ENCODE measurements at places on chromosomes 5 and 9. TPM values are rescaled to one million over a fixed set of nuclear protein-coding genes. Genes with fewer than 3 reads are reported as not detected.

GRCh38 chr5:125583321-125584139 is 837.1 kb upstream of the ZNF608 start:
- peak overlapping the region; percentile 14 for H3K27ac ChIP-seq
- no peak overlapping the region for H3K4me3 ChIP-seq
- H3K27me3 ChIP-seq: no peaks in the 10 kb centered on the region
- H3K36me3 ChIP-seq: no peaks in the 10 kb centered on the region
- DNase-seq: no peak
- peaks cover 21% of the 10 kb centered on the region for H3K4me1 ChIP-seq

DNA sequence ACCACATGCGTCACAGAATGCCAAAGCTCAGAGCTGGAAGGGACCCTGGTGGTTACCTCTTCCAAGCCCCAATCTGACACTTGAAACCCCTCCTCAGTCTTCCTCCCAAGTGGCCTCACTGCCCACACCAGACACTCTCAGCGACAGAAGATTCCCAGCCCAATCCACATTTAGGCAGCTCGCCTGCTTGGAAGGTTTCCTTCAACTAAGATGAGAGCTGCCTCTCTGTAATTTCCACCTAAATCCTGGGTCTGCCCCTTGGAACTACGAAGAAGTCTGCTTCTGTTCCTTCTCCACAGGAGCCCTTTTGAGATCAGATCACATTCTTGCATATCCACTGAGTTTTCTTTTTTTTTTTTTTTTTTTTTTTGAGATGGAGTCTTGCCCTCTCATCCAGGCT is 83.7 kb downstream of the PAX5 start:
- H3K27ac ChIP-seq: no peak overlapping the region
- peaks cover 69% of the 10 kb centered on the region for H3K27me3 ChIP-seq
- no peak for DNase-seq
- no peaks in the 10 kb centered on the region for H3K36me3 ChIP-seq
- no peaks in the 10 kb centered on the region for H3K4me1 ChIP-seq
- H3K4me3 ChIP-seq: no peak overlapping the region

DNA sequence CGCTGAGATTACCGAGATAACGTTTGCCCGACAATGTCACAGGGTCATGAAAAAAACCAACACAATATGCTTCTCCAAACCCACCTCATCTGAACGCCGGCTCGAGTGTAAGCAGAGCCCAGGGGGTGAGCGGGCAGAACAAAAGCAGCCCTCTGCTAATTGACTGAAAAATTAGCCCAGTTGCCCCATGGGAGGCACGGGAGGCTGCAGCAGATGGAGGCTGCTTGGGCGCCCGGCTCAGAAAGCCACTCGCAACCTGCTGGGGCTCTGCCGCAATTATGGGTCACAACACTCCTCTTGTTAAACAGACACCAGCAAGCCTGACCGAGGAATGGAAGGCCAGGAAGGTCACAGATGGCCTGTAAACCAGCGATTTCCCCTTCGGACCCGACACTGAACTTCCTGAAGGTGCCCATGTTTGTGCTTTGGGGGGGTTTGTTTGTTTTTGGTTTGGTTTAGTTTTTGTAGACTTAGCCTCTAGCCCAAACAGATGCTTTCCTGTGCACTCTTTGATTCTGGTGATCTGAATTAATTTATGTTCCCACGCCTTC is 104.6 kb upstream of the IRX1 start:
- H3K4me1 ChIP-seq: no peaks in the 10 kb centered on the region
- H3K4me3 ChIP-seq: no peak overlapping the region
- no peaks in the 10 kb centered on the region for H3K36me3 ChIP-seq
- no peak for DNase-seq
- H3K27ac ChIP-seq: no peak overlapping the region

GRCh38 chr9:89817151-89817950 is 212.5 kb downstream of the GADD45G start:
- no peak overlapping the region for H3K27ac ChIP-seq
- peaks cover 3% of the 10 kb centered on the region for H3K27me3 ChIP-seq
- H3K4me1 ChIP-seq: peaks cover 4% of the 10 kb centered on the region
- no peak overlapping the region for H3K4me3 ChIP-seq

- DNase-seq: no peak
- no peak overlapping the region for H3K4me3 ChIP-seq
Measured at GRCh38 chr5:140219068-140219991, 44.3 kb downstream of the CYSTM1 start.

DNA sequence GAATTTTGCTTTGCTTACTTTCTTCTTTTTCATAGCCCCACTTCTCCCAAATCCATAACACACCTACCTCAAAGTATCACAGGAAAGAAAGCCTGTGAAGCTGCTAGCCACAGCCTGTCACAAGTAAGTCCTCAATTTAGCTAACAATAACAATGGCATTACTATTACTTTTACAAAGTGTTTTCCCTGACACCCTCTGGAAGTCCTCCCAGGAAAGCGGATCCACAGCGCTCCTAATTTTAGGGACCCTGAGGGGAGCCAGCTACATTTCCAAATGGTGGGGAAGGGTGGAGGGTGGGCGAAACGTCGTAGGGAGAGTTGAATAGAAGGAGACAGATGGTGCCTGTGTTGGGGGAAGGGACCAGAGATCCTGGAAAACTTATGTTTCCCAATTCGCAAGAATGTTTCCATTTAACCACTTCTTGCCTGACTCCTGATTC is 523 bp upstream of the WWC1 start:
- no peaks in the 10 kb centered on the region for H3K36me3 ChIP-seq
- no peak overlapping the region for H3K27ac ChIP-seq
- peaks cover 23% of the 10 kb centered on the region for H3K4me1 ChIP-seq
- H3K4me3 ChIP-seq: peak overlapping the region; percentile 73
- DNase-seq: no peak

- no peak overlapping the region for H3K27ac ChIP-seq
- H3K4me1 ChIP-seq: peaks cover 24% of the 10 kb centered on the region
- H3K4me3 ChIP-seq: no peak overlapping the region
- DNase-seq: no peak
- H3K27me3 ChIP-seq: no peaks in the 10 kb centered on the region
Measured at GRCh38 chr5:160011471-160011870, 2.5 kb downstream of the TTC1 start.

DNA sequence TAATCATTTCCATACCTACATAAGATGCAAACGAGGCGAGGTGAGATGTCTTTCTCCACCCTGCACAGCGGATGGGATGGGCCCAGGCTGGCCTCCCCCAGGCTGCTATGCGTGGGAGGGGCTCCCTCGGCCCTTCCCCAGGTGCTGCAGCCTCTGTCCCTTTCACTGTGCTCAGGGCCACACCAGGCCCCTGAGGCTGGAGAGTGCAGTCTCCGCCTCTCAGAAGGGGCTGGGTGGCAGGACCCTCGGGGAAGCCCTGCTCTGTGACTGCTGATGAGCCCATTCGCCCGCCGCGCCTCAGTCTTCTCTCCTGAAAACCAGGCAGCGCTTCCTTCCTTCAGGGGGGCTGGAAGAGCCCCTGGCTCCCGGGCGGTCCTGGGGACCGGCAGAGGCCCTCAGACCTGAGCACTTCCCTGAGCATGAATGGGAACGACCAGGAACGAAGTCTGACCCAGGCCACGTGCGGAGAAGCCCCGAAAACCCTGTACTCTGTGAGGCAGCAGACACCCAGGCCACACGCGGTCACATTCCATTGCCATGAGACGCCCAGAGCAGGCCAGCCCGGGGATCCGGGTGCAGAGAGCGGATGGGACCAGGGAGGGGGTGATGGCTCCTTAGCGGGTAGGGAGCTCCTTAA is 21.9 kb upstream of the NOTCH1 start:
- H3K36me3 ChIP-seq: no peaks in the 10 kb centered on the region
- peaks cover 75% of the 10 kb centered on the region for H3K4me1 ChIP-seq
- no peak overlapping the region for H3K4me3 ChIP-seq
- no peak for DNase-seq
- peak overlapping the region; percentile 74 for H3K27ac ChIP-seq

DNA sequence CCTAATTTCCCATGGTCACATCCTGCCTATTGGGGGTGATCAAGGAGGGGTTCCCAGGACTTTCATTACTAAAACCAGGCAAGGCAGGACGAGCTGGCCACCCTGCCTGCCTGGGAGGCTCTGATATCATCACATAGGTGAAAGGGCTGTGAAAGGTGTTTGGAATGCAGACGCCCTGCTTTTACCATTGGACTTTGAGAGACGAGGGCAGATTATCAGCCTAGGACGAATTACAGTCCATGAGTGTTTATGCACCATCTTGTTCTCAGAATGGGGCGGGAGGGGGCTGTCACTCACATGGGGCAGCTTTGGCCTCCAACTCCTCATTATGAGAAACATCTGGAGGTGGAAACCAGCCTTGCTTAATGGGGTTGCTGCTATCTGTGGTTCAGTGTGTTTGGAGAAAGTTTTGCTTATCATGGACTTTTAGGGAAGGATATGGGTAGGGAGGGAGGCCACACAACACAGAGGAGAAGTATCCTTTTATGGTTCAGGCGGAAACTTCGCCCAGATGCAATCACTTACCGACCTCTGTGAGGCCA is 69.8 kb upstream of the UBTD2 start:
- H3K27me3 ChIP-seq: no peaks in the 10 kb centered on the region
- peaks cover 36% of the 10 kb centered on the region for H3K4me1 ChIP-seq
- H3K27ac ChIP-seq: no peak overlapping the region
- no peak for DNase-seq
- H3K4me3 ChIP-seq: no peak overlapping the region

DNA sequence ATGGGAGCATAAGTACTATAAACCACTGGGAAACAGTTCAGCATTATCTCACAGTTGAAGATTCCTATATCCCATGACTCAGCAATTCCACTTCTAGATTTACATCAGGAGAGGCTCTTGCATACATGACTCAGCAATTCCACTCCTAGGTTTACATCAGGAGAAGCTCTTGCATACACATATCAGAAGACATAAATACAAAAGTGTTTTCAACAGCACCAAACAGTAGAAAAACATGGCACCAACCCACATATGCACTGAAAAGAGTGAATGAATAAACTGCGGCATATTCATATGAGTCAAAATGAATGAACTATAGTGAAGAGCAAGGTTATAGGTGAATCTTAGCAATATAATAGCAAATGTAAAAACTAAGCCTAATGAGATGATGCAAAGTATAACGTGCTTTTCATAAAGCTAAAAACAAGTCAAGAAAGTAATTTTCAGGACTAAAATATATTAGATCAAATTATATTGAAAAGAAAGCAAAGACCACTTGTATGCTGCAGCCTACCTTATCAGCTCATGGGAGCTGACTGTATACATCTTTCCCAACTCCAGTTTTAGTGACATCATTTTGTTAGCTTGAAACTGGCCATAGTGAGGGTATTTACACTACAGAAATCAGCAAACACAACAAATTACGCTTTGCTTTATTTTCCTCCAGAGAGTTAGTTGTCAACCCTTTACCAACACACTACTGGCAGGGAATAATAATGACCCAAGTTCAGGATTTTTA is 95.8 kb downstream of the ANKRD18B start:
- peaks cover 8% of the 10 kb centered on the region for H3K27me3 ChIP-seq
- peak overlapping the region; percentile 79 for H3K27ac ChIP-seq
- DNase-seq: no peak
- H3K4me1 ChIP-seq: peaks cover 34% of the 10 kb centered on the region
- no peak overlapping the region for H3K4me3 ChIP-seq
- H3K36me3 ChIP-seq: no peaks in the 10 kb centered on the region

- H3K36me3 ChIP-seq: no peaks in the 10 kb centered on the region
- H3K27me3 ChIP-seq: peaks cover 21% of the 10 kb centered on the region
- no peak for DNase-seq
- no peak overlapping the region for H3K27ac ChIP-seq
Measured at GRCh38 chr9:89899573-89899972, 294.8 kb downstream of the GADD45G start.

DNA sequence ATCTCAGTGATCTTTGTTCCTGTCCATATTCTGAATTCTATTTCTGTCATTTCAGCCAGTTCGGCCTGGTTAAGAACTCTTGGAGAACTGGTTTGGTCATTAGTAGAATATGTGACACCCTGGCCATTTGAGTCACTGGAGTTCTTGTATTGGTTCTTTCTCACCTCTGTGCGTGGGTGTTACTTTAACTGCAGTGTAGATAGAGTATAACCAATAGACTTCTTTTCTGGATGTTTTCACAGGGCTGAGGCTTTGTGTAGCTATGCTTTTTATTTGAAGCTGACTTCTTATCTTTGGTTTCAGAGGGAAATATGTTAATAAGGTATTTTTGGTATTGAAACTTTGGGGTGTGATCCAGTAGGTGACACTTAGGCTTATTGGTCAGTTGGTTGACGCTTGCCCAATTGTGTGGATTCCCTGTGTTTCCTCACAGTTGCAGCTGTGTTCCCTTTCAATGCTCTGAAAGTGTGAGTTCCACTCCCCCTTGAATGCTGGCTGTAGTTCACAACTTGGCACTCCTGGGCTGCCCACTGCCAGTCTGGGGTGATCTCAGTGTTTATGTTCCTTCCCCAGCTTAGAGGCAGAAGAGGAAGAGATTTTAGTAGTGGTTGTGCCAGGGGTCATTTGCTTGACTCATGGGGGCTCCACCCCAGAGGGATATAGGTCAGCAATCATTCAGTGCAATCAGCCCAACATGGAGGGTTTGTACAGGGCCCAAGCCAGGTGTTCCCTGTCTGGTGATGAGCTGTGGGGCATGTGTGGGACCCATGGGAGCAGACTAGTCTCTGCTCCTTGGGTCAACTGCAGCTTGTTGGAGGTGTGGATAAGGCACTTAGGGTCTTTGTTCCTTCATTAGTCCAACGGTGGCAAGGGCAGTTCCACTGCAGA is 34.9 kb upstream of the TEK start:
- H3K27me3 ChIP-seq: no peaks in the 10 kb centered on the region
- H3K4me3 ChIP-seq: no peak overlapping the region
- DNase-seq: no peak
- peaks cover 16% of the 10 kb centered on the region for H3K36me3 ChIP-seq

GRCh38 chr5:14771189-14771588 is 100.4 kb downstream of the ANKH start:
- H3K4me3 ChIP-seq: no peak overlapping the region
- peaks cover 8% of the 10 kb centered on the region for H3K4me1 ChIP-seq
- no peaks in the 10 kb centered on the region for H3K36me3 ChIP-seq
- no peaks in the 10 kb centered on the region for H3K27me3 ChIP-seq

DNA sequence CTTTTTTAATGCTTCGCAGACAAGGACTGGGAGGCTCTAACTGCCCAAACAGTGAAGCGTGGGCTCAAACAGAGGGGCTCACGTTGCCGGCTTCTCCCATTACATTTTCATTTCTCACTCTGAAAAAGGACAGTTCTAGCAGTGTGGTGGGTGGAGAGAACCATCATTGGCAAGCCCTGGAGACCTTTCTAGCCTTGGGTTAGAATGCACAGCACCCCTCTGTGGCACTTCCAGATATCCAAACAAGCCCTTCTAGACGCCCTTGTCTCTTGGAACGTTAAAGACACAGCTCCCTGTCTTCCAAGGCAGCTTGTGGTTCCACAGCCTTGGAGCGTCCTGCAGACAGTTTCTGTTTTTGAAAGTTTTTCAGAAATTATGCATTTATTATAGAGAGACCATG is 52.1 kb downstream of the MVB12B start:
- H3K27me3 ChIP-seq: no peaks in the 10 kb centered on the region
- peaks cover 32% of the 10 kb centered on the region for H3K4me1 ChIP-seq
- DNase-seq: no peak
- H3K36me3 ChIP-seq: peaks cover 16% of the 10 kb centered on the region

GRCh38 chr5:90264689-90265544 is 144.6 kb downstream of the CETN3 start:
- no peaks in the 10 kb centered on the region for H3K36me3 ChIP-seq
- DNase-seq: peak; percentile 85
- H3K4me1 ChIP-seq: peaks cover 20% of the 10 kb centered on the region
- H3K27me3 ChIP-seq: no peaks in the 10 kb centered on the region

- H3K27me3 ChIP-seq: no peaks in the 10 kb centered on the region
- H3K36me3 ChIP-seq: peaks cover 2% of the 10 kb centered on the region
- peak overlapping the region; percentile 40 for H3K27ac ChIP-seq
- H3K4me1 ChIP-seq: peaks cover 17% of the 10 kb centered on the region
Measured at GRCh38 chr9:137421838-137422603, 941 bp downstream of the EXD3 start.

TRIO gene
- total RNA-seq: 336 TPM

SPINK7 gene
- not detected for total RNA-seq

NUTM2F gene
- not detected for total RNA-seq

KIF4B gene
- not detected for total RNA-seq

IL5 gene
- total RNA-seq: not detected

OMD gene
- 31.1 TPM for total RNA-seq

MIER3 gene
- total RNA-seq: 22.6 TPM
